ENCODE measurements at places on chromosomes 4 and X.

DNA sequence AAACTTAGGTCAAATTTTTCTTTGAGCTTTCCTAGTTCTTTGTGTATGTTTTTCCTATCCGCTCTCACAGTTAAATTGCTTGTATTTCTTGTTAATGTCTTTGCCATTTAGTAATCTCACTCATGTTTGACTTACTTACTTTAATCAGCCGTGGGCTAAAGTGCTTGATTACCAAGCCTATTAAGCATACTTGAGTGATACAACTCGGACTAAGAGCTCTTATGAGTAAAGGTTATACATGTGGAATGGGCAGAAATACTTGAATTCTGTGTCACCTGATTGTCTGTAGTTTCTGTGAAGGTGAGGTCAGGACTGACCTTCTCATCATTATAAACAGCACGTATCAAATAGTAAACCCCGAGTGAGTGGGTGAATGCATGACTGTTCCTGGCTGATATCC is 664.5 kb downstream of the PDHA2 start:
- no peak for DNase-seq

DNA sequence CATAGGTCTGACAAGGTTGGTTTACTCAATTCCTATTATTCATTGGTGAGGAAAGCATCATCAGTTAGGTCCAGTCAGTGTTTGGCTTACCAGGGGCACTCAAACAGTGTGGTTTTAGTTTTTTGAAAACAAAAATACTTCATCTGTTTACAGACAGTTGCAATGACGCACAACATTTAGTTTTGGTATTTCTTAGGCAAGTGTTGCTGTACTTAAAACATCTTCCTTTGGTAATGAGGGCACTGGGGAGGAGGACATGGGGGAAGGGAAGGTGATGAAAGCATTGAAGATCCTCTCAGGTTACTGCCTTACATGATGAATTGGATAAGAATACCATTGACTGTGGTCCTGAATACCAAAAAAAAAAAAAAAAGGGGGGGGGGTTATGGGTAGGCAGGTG is 93.7 kb upstream of the MAOA start:
- DNase-seq = no peak

- DNase-seq = no peak
Measured at GRCh38 chr4:53616219-53616618, 24.9 kb upstream of the LNX1 start.

- no peak for DNase-seq
Measured at GRCh38 chr4:184898793-184899192, 73.0 kb upstream of the ACSL1 start.

- peak; percentile 38 for DNase-seq
Measured at GRCh38 chr4:1579001-1579900, 104.9 kb downstream of the FAM53A start.

- DNase-seq = no peak
Measured at GRCh38 chr4:138452826-138453225, 210.7 kb upstream of the SLC7A11 start.

GRCh38 chrX:1496076-1496475 is 40.9 kb downstream of the P2RY8 start:
- DNase-seq = no peak

All from Ammon's horn (tissue), 1 donor.